ENCODE measurements at places on chromosomes 4 and X.

DNA sequence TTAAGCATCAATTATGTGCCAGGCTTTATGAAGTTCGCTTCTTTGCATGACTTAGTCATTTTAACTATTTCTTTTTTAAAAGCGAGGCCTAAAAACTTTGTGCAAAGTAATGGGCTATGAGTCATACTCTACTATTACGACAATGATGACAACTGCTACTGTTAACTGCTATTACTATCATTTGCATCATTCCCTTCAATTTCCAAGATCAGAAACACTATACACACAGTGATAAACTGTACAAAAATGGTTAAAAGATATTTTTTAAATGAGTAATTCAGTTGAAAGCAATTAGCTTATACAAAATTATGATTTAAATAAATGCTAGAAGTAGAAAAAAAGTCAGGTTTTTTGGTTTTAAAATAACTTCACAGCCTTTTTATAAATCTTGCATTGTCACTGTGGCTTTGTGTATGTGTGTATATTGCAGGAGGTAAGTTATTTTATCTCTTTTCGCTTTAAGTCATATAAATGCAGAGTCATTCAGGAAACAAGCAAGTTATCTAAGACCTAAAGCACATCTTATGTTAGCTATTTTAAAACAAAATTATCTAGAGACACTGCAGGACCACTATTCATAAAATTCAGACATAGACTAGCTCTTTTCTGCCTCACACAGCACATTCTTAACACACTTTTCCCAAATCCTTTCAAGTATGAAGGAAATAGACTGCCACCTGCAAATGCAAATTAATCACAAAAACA lies 18.5 kb upstream of the CXCL3 start:
- DNase-seq = no peak

DNA sequence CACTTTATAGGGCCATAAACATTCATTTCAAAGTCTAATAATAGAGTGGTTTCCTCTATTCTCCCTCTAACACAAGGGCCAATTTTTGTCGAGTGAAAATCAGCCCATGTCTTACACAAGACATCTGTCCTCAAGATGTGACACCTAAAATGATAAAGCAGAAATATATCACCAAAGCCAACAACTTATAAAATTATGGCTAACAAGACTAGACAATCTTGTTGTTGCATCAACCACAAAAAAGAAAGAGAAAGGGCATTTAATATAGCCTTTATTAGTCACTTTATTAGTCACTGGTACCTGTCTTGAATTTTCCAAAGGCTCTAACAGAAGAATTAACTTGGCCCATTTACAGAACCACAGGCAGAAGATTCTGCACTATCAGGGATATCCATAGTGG lies 161.6 kb downstream of the SMIM20 start:
- no peak for DNase-seq

DNA sequence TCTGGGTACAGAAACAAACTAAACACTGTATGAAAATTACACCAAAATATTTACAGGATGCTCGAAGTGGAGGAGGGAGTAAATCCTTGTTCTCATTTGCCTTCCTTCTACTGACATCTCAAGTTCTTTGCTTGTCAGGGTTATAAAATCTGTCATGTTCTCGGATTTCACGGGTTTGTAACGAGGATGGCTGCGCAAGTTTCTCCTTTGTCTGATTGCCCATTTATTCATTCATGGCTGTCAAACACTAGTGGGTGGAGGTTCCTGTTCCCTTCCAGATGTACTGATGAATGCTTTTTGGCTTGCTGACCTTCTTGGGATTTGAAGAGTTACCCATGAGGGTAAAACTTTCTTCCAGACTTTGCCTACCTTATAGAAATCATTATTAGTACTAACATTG lies 206.9 kb downstream of the SPCS3 start:
- no peak for DNase-seq

GRCh38 chr4:25928379-25929297 lies 14.6 kb downstream of the SMIM20 start:
- no peak for DNase-seq

DNA sequence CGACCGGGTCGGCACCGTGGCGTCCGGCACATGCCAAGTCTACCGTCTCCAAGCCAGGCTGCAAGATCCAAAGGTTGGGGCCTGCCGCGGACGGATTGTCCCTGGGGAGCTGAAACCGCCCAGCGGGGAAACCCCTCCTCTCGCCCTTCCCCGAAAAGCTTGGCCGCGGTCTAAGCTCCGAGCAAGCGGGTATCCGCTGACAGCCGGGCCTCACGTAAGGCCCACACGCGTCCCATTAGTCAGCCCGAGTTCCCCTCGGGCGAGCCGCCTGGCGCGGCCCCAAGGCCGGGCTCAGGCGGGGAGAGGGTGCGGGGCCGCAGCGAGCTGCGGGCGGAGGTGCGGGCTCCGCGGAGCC lies 6.8 kb upstream of the BCOR start:
- DNase-seq = no peak

GRCh38 chrX:39431893-39432292 lies 630.6 kb downstream of the MID1IP1 start:
- DNase-seq = no peak

DNA sequence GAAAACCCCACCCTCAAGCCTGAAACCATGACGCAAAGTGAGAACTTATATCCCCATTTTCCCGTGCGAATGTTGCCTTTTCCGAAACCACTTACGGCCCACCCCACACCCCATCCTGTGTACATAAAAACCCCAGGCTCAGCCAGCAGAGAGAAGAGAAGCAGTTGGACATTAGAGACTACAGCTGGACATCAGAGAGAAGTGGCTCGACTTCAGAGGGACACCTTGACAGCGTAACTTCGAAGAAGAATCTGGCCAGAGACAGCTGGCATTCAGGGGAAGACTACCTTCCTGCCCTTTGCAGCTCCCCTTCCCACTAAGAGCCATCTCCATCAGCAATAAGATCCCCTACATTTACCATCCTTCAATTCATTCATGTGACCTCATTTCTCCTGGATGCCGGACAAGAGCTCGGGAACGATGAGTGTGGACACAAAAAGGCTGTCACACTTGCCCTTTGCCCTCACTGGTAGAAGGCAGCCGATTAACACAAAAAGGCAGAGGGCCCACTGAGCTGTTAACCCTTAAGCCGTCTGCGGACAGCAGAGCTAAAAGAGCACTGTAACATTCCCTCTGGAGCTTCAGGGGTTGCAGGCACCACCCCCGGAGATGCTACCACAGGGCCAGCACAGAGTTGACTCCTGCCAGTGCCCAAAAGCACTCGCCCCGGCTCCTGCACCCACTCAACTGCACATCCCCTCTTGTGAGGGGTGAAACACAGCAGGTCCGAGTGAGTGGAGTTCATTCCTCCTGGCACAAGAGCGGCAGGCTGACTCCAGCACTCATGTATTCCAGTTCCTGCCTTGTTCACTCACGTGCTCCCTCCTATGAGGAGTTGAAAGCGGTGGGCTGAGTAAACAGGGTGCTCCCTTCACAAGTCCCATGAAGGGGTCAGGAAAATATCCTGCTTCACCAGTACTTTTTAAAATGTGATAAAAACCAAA lies 7.5 kb downstream of the CHM start:
- DNase-seq = no peak

GRCh38 chr4:155582971-155583437 lies 83.6 kb upstream of the GUCY1A1 start:
- DNase-seq = no peak

- no peak for DNase-seq
Measured at GRCh38 chr4:89586864-89587263, 250.1 kb downstream of the SNCA start.

DNA sequence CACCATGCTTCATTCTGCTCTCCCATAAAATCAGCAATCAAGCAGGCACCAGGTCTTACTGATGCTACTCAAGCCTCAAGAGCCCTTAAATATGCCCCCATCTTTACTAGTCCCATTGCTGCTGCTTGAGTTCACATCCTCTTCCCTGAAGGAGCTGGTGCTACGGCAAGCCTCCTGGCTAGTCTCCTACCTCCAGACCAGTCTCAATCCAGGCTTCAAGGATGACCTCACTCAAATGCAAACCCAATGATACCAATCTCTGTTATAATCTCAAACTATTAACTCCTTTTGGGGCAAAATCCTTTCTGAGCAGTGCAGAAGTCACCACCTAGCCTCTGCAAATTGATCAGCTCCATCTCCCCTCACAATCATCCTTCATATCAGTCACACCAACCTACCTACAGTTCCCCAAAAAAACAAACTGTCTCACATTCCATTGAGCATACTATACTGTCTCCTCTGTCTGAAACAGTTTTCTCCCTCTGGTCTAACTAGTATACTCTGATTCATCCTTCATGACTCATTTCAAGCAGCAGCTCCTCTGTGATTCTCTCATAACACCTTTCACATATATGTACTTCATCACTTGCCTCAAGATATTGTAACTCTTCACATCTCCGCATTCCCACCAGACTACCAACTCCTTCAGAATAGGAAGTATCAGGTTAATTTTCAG lies 30.0 kb downstream of the PAPSS1 start:
- DNase-seq = no peak

DNA sequence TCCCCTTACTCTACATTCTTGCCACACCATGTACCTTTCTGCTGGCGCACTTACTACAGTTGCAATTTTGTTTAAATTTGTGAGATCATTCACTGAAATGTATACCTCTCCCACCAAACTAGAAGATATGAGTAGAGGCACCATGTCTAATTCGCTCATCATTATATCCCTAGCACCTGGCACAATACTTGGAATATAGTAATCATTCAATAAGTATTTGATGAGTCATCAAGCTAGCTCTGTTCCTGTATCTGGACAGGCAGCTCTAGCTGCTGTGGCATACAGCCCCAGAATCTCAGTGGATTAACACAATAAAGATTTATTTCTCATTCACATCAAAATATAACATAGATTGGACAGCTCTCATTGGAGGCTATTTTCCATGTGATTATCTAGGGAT lies 245.9 kb downstream of the IDS start:
- no peak for DNase-seq

- no peak for DNase-seq
Measured at GRCh38 chrX:76434103-76434741, 6.7 kb downstream of the MAGEE1 start.

DNA sequence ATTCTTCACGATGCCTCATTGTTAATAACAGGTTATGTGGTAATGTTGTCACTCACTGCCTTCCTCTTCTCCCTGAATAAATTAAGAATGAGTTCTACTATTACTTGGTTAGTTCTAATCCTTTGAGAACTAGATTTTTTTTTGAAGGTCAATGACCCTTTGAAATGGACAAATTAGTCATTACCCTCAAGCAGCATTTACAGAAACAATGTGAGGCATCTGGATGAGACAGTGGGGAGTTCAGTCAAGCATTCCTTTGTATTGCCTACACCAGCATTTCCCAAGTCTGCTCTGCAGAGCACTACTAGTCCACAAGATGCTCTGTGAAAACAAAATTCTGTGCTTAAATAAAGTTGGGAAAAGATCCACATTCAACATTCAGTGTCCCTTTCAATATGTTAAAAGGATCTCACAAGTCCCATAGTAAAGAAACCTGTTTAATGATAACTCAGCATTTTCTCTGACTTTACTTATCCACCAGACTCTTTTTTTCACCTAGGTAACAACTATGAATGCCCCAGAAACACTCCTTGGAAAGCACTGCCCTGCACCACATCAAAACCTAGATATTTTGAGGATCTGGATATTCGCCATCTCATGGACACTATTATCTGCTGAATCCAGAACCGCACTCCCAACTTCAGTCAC lies 60.6 kb downstream of the CHRDL1 start:
- DNase-seq = no peak

DNA sequence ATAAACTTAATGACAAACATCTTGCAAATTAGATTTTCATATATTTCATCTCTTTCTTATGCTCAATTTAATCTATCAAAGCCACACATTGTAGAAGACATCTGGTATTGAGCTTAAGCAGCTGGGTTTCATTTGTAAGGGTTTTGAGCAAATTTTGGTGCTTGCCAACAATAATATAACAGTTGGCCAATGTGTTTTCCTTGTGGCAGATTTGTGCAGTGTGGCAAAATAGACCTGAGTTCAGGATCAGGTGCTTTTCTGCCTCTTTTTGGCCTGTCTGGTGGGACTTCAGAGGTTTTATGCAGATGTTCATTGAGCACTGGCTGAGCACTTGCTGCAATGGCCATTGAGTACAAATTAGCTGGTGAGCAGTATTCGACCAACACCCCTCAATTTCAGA lies 301.9 kb downstream of the BMPR1B start:
- DNase-seq = no peak

- no peak for DNase-seq
Measured at GRCh38 chr4:188822698-188823097, 683.5 kb downstream of the TRIML1 start.

DNA sequence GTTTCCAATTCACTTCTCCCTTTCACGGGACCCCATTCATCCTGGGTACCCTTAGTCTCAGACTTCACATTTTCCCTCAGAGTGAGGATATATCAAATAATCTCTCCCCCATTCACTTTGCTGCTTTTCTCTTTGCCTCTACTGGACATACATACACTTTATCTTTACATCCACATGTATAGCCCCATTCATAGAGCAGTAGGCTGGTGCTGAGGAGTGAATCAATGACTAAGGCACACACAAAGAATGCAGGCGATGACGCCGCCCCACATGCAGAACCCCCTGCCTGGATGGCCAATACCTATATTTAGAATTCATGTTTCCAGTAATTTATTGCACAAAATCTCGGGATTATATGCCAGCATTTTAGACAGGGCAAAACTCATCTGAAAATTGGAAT lies 554.3 kb upstream of the TENM3 start:
- DNase-seq = no peak

DNA sequence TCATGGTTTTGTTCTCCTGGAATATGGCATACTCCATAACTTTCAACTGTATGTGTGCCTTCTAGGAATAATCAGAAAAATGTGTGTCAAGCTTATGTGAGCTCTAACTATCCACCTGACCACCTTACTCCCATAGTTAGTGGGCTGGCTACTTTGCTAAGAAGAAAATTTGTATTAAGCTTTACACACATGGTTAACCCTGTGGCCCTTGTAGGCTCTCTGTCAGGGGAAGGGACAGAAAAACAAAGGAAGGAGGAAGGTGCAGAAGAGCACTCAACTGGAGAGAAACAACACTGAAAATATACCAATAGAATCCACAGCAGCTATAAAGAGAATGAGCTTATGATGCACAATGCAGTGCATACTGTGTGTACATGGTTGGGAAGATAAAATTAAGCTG lies 84.6 kb downstream of the PPP3CA start:
- DNase-seq = no peak

- no peak for DNase-seq
Measured at GRCh38 chr4:44319129-44319528, 129.5 kb downstream of the KCTD8 start.

- DNase-seq = no peak
Measured at GRCh38 chr4:48634688-48635308, 144.7 kb downstream of the ZAR1 start.

DNA sequence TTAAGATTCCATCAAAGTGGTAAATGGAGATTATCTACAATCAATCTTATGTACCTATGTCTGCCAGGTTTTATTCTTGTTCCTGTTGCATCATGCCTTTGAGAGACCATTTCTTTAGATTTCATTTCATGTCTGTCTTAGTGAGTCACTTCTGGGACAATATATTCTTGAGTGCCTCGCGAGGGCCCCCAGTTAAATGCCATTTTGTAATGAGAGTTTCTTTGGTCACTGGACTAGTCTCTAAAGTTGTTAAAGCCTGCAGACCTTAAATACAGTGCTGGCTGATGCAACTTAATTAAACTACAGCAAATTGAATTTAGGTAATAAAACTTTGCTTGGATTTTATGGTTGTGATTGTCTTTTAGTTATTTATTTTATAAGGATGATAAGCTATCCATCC lies 87.2 kb upstream of the PITX2 start:
- DNase-seq = no peak

GRCh38 chrX:49256268-49256995 lies 8.1 kb downstream of the FOXP3 start:
- DNase-seq = no peak

- no peak for DNase-seq
Measured at GRCh38 chr4:41442810-41443209, 95.1 kb upstream of the LIMCH1 start.

Measured in stimulated activated CD4-positive, alpha-beta T cell treated with anti-CD3 and anti-CD28 coated beads, Interleukin-1b, Interleukin-23, amount 100 ng/mL, for 24 hours (primary cell).